ENCODE measurements at places on chromosomes 12 and 14.

DNA sequence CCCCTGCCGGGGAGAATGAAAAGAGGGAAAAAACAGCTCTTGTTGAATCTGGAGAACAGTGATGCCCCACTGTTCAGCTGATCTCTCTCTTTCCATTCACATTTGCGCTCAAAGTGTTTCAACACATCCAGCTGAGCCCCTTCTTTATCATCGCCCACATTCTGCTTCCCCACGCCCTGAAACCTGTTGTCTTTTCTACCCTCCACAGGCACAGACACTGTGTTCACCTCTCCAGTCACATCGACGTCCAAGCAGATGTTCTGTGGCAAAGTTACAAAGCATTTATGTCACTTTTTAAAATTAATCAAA, 338.7 kb downstream of the EGLN3 start:
- no peak for DNase-seq

DNA sequence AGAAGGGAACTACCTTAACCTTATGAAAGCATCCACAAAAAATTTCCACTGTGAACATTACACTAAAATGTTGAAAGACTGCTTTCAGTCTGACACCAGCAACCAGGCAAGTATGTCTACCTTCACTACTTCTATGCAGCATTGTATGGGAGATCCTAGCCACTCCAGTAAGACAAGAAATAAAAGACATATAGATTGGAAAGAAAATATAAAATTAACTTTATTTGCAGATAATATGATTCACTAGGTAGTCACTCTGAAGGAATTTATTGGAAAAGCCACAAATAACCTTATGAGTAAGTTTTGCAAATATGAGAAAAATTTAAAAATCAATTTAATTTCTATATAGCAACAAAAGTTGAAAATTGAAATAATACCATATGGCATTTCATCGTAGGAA, 172.0 kb downstream of the RERGL start:
- no peak for DNase-seq

- DNase-seq: no peak
Observed at GRCh38 chr12:17264603-17265002, 658.6 kb upstream of the LMO3 start.

GRCh38 chr12:40473962-40474361, 218.3 kb upstream of the CNTN1 start:
- DNase-seq: no peak

- no peak for DNase-seq
Observed at GRCh38 chr12:96300064-96300463, 100.2 kb downstream of the CDK17 start.

Measured in cortex of kidney (tissue), 1 donor.